NT2/D1 (cell line): ENCODE measurements at places on chromosomes 16 and 17.

DNA sequence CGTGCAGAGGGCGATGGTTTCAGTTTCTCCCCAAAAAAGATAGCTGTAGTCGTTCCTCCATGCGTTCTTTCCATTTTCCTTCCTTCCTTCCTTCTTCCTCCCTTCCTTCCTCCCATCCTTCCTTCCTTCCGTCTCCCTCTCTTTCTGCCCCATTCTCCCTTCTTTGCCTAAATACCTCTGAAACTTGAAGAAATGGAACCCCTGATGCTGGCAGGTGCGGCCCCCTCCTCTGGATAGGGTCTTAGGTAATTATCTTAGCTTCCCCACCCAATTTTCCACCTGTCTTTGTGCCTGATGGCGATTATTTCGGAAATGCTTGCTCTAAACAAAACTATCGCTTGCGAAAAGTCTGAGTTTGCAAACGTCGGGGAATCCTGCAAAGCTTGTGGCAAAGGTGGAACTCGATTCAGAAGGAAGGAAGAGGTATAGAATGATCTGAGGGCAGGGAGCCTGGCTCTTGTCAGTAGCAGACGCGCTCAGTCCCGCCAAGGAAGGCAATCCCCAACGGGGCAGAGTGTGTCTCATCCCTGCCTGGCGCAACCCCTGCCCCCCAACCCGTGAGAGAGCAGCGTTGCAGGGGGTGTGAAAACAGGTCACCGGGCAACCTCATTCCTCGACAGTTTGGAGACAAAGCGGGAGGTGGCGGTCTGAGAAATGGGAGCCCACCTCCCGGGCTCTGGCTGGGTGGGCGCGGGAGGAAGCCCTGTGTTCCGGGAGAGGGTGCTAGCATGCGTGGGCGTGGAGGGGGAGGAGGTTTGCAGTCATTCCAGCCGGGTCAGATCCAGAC is 2.9 kb upstream of the CBX8 start:
- DNase-seq = no peak

DNA sequence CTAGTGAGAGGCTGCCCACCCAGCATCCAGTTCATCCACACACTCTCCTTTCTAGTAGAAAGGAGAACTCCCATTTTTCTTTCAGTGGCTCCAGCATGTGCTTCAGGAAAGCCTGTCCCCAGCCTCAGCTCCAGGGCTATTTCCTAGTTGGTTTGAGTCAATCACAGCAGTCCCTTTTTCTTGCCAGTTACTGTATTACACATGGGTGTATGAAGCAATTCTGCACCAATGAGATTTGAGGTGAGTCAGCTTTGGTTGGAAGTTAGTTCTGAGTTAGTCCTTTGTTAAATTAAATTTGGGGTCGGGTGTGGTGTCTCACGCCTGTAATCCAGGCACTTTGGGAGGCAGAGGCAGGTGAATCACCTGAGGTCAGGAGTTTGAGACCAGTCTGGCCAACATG is 24.8 kb downstream of the RAD51D start:
- DNase-seq = no peak

- no peak for DNase-seq
Observed at GRCh38 chr16:31833047-31833446, 40.6 kb upstream of the ZNF267 start.

DNA sequence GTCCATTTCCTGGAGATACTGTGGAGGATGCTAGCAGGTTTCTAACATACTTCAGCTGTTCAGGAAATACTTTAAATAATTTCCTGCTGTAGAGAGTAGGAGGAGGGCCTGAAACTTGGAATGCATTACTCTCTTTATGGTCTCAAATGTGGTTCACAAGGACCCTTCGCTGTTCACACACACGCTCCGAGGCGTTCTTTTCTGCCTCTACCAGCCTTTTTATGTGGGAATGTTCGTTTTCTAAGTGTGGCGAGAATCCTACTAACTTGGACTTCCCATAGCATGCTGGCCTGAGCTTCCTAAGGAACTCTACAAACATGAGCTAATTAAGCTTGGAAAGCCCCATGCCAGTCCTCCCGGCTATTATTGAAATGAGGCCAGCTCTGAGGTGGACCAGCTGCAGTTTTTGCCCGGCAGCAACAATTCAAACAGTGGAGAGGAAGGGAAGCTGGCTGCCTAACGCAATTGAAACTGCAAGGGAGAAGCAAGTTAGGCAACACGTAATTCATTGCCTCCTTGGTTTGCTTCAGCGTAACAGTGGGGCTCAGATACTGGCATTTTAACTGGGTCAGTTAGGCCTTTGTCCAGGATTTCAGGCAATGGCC is 18.9 kb downstream of the KPNA2 start:
- no peak for DNase-seq

- DNase-seq = no peak
Observed at GRCh38 chr17:14739656-14740431, 439.0 kb downstream of the HS3ST3B1 start.

DNA sequence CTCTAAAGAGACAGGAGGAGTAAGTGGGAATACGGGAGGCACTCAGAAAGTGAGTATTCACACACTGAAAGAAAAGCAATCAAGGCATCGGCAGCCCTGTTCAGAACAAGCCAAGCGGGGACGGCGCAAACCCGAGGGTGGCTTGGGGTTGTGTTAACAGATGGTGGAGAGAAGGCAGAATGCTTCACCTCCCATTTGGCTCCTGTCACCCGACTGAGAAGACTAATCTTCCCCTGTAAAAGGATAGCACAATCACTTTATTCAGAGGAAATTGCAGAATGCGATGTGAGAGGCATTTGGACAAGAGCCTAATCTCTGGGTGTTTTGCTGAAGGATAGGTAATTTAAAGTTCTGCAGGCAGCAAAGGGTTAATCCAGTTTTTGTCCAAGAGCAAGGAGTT is 119.3 kb upstream of the WSCD1 start:
- DNase-seq = no peak

GRCh38 chr17:3974138-3974687 is 10.0 kb upstream of the ATP2A3 start:
- DNase-seq = no peak

- DNase-seq = no peak
Observed at GRCh38 chr17:69485901-69486643, 71.6 kb downstream of the MAP2K6 start.

- DNase-seq = no peak
Observed at GRCh38 chr17:19363460-19364035, 1.0 kb upstream of the B9D1 start.

DNA sequence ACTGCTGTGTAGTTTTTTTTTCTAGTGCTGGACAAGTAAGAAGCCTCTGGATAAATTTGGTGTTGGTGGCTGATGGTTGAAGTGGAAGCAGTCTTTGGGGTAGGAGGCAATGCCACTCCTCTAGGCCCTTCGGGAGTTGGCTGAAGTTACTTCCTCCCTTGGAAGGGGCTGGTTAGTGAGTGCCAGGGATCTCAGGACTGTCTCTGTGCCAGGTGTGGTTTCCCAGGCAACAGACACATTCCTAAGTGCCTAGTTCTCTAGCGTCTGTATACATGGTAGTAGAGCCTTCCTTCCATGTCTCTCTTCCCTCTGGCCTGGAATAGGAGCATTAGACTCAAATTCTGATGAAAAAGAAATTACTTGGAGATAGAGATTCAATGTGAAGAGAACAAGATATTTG is 15.3 kb downstream of the TMEM98 start:
- no peak for DNase-seq

GRCh38 chr17:3690094-3690715 is 5.8 kb downstream of the P2RX5 start:
- DNase-seq = no peak

DNA sequence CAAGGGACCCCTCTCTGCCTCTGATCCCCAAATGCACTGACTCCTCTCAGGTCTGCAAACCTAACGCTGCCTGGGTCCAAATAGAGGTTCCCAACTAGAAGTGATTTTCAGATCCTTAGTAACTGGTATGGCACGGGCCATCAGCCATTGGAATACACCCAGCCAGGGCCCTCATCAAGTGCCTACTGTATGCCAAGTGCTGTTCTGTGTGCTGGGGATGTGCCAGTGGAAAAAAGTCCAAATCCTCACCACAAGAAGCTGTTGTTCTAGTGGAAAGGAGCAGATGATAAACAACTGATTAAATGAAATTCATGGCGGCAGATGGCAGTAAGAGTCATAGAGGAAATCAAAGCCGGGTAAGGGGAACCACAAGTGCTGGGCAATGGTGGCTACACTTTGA is 57.2 kb upstream of the MED9 start:
- DNase-seq = no peak

DNA sequence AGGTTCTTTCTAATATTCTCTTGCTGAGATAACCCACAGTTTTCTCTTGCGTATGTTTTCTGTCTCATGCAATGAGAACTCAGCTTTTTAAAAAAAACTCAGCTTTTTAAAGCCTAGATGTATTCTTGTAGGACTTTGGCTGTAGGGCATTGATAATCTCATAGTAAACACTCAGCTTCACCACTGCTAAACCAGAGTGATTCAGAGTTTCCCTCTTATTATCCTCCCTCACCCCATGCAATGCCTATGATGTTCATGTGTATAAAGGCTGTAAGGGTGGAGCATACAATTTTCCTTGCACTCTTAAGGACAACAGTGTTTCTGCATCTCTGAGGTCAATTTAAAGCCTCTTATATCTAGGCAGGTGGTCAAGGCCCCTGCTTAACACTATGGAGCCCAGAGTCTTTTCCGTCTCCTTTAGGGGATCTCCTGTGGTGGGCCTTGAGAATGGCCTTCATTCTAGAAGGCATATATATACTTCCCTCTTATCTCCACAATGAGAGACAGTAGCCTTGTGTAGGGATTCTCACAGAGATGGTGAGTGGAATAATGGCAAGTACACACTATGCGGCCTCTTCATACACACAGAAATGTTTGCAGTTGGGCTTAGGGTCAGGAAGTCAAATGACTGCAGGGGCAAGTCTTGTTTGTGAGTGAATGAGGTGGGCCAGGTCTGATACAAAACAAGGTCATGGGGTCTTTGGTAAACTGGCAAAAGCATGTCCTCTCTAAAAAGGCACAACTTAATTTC is 279.6 kb downstream of the HS3ST3A1 start:
- no peak for DNase-seq

DNA sequence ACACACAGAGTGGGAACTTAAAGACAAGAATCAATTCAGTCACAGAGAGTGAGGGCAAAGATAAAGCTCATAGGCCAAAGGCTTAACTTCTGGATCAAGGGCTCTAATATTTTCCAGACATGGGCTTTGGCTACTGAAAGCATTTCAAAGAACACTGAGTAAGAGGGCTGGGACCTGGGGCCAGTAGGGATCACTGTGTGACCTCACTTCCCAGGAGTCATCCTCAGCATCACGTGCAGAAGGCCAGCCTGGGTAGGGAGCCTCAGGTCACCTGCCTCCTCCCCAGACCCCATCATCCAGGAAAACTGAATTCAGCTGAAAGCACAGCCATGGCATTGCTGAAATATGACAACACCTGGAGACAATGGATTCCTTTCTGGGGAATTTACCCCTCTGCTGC is 163.5 kb downstream of the RAB11FIP4 start:
- DNase-seq = no peak

GRCh38 chr16:66266436-66267291 is 99.8 kb upstream of the CDH5 start:
- no peak for DNase-seq

DNA sequence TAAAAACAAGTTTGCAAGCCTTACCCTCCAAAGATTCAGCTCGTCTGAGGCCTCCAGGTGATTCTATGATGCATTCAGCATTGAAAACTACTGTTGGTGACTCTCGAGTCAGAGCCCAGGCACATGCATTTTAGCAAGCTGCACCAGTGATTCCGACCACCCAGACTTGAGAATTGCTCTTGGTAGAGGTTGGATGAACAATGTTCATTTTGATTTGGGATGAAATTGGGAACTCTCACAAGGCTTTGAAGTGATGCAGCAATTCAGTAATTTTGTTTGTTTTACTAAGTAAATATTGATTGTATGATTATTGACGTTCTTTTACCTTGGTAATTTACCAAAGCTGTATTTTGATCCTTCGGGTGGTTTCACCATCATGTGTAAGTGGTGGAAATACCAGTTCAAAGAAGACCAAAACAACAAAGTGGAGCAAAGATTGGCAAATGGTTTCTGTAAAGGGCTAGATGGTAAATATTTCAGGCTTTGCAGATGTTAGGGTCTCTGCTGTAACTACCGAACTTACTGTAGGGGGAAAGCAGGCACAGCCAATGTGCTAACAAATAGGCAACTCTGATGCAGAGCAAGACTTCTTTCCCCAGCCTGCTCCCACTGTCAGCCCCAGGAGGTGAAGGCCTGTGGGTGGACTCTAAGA is 11.8 kb downstream of the ALDH3A2 start:
- DNase-seq = no peak

DNA sequence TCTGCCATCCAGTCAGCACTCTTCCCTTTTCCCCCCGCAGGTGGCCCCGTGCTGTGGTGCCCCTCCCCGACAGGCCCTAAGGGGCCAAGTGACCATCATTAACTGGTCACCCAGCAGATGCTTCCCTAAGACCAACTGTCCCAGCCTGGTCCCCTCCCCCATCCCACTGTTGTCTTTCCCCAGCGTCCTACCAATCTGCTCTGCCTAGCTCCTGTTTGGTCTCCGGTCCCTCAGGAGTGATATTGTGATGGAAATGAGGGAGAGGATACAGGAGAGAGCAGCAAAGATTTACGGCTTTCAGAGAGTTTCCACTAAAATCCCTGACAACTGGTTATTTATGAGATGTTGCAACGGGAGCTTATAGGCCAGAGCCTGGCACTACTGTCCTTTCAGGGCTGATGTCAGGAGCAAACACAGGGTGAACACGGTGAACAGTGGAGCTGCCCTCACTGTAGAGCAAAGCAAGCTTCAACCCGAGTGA is 1.4 kb upstream of the TTLL6 start:
- DNase-seq = peak; percentile 75

- peak; percentile 66 for DNase-seq
Observed at GRCh38 chr16:14501331-14502255, 128.5 kb downstream of the PARN start.

DNA sequence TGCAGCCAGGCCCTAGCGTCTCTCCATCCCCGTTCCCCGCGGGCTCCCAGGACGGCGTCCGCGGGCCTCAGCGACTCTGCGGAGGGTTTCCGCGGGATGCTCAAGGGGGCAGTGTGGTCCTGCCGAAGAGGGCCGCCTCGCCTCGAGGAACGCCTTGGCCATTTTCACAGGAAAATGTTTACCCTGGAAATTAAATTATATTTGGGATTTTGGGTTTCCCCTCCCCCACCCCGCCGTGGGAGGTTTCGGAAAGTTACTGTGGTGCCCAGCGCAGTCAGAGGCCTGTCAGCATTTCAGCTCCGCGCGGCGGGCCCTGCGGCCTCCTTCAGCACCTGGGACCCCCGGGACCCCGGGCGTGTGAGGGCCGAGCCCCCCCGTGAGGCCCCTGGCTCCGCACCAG is 94.5 kb downstream of the PCTP start:
- peak; percentile 48 for DNase-seq

- no peak for DNase-seq
Observed at GRCh38 chr16:9091867-9092281, 430 bp downstream of the HAPSTR1 start.

DNA sequence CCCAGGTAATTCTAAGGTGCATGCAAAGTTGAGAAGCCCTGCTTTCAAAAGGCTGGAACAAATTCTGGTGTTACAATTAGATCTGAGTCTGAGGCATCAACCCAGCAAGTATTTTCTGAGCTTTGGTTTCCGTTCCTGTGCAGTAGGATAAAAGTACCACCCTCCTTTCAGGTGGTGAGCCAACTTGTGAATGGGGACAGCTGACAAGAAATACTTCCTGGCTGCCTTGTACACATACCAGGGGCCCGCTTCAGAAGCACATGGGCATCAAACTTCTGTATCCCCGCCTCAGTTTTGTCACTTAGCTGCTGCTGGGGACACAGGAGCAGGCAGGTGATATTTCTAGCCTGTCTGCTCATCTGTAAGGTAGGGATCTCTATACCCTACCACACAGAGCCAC is 252.2 kb downstream of the CPPED1 start:
- DNase-seq = no peak

- no peak for DNase-seq
Observed at GRCh38 chr16:66023481-66023880, 343.0 kb upstream of the CDH5 start.

GRCh38 chr17:48551214-48551555 is 6.3 kb upstream of the HOXB2 start:
- no peak for DNase-seq
